NCI-H460 (cell line): ENCODE measurements at places on chromosomes 7 and 10. TPM values are rescaled to one million over a fixed set of nuclear protein-coding genes. Genes with fewer than 3 reads are reported as not detected.

DNA sequence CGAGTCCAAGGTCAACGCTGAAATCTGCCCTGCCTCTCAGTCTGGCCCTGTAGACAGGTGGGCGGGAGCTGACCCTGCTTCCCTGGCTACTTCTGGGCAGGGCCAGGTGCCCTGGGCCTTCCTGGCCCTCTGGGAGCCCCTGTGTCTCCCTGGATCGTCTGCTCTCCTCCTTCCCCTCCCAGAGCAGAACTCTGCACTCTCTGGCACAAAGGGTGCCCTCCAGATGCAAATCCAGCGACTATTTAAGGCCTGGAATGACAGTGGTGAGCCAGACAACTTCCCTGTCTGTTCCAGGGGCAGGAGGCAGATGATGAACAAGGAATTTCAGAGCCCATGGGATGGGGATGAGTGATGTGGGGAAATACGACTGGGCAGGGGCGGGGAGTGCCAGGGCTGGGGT lies 63.4 kb downstream of the C10orf105 start:
- no peak for DNase-seq

DNA sequence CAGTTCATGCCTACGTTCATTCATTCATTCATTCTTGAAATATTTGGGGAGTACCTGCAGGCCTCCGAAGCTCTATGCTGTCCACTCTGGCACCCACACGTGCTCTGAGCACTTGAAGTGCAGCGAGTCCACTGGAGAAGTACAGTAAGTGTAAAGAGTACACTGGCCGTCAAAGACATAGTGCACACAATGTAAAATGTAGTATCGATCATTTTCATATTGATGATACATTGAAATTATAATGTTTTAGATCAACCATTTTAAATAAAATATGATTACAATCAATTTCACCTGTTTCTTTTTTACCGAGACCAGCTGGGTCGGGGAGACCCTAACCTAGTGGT lies 37.0 kb upstream of the PURB start:
- no peak for DNase-seq

DNA sequence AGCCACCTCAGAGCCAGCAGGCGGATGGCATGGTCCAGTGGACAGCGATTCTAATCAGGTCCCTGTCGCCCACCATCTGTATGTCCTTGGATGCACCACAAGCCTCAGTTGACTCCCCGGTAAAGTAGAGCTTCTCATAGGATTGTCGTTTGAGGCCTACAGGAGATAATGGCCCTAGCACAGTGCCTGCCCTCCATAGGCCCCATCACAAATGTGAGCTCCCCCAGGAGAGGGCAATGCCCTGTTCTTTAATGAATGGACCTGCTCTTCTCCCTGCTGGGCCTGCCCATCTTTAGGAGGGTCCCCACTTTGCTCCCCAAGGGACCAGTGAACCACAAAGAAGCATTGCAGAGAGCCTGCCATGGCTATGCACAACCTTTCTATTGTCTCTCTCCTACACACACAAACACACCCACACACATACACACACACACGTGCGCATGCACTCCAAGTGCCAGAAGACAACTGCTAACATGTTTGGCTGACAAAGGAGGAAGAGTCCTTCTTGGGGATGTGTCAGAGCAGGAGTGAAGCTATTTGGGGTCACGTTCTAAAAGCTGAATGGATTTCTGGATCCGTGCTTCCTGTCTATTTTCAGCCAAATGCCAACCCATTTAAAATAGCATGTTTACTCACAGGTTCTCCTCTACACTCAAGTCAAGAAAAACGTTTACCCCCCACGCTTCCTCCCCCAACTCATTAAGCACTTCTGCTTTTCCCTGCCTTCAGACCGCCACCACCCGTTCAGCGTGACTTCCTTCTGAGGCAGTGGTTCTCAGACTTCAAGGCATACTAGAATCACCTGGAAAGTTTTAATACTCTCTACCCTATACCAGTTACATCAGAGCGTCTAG lies 196.1 kb downstream of the GRID1 start:
- no peak for DNase-seq

- no peak for DNase-seq
These were observed 113.9 kb downstream of the MGMT start for GRCh38 chr10:129580901-129581300.

DNA sequence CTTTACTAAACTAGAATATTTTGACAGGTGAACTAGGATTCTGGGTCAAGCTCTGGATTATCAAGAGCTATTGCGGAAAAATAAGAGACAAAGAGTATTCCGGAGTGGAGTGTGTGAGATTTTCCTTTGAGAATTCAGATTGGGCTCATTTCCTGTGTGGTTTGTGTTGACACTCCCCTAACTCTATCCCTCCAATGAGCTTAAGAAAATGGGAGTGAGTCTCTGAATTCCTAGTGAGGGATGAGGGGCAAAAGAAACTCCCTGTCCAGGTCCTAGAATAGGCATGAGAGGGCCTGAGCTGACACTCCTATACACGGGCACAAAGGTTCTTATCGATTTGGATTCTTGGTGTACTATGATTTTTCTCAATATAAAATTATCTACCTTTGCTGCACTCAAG lies 10.2 kb downstream of the KLF14 start:
- no peak for DNase-seq

DNA sequence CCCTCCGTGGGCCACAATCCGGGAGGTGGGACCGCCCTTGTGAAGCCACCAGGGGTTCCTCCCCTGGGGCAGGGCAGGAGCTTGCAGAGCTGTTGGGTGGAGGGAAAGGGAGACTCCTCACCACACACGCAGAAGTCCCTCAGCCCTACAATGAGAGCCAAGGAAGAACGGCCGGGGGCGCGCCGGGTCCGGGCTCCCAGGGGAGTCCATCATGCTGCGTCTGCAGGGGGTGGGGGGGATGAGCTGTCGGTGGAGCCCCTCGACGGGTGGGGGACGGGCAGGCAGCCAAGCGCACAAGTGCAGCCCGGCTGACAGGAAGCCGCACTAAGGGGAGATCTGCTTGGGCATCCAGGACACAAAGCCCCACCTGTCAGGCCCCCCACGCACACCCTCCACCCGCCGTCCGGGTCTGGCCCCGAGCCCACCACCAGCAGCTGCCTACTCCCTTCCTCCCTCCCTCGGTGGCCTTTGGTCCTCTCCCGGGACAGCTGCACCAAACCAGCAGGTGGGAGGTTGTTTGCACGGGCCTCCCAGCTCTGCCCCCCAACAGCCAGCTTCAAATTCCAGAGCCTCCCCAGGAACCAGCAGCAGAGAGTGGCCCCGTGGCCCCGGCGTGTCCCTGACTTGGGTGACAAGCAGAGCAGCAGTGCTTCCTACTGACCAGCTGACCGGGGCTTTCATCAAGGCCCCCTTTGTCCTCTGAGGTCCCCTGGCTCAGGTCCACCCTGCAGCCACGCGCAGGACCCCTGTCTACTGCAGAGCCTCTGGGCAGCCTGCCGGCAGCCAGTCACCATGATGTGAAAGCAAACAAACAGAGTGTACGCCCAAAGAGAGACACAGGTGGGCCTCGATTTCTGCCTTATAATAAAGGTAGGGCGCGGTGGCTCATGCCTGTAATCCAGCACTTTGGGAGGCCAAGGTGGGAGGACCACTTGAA lies 50.3 kb downstream of the HIP1 start:
- no peak for DNase-seq

- no peak for DNase-seq
These were observed 23.7 kb upstream of the RASSF4 start for GRCh38 chr10:44935966-44936295.

- DNase-seq, result no peak
These were observed 193.4 kb upstream of the CXCL12 start for GRCh38 chr10:44578271-44578670.

DNA sequence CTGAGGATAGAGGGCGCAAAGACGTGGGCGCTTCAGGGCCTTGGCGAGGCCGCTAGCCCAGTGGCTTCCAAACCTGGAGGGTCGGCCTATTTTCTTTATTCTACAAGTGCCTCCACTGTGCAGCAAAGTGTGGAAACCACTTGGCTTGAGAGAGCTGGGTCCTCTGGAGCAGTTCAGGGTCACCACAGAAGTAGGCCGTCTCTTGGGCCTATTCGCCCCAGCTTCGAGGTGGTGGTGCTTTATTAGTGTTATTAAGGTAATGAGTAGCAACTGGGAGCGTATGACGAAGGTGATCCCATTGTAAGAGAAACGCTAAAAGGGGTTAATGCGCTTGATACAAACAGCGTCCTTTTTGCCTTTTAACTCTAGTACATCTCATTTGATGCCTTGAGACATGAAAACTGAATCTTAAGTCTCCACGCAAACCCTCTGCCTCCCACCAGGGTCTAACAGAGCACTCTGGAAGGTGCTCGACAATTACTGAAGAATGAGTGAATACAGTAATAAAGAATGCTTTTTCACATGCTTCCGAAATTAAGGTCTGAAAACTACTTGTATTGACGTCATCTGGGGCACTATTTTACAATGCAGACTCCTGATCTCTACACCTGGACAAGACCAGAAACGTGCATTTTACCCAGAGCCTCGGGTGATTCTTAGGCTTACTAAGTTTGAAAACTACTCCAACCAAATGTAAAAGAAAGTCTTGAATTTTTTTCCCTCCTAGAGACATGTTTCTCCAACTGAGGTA lies 647 bp upstream of the GSAP start:
- no peak for DNase-seq

- peak; percentile 45 for DNase-seq
These were observed 134.4 kb downstream of the ITGA8 start for GRCh38 chr10:15585303-15585715.

DNA sequence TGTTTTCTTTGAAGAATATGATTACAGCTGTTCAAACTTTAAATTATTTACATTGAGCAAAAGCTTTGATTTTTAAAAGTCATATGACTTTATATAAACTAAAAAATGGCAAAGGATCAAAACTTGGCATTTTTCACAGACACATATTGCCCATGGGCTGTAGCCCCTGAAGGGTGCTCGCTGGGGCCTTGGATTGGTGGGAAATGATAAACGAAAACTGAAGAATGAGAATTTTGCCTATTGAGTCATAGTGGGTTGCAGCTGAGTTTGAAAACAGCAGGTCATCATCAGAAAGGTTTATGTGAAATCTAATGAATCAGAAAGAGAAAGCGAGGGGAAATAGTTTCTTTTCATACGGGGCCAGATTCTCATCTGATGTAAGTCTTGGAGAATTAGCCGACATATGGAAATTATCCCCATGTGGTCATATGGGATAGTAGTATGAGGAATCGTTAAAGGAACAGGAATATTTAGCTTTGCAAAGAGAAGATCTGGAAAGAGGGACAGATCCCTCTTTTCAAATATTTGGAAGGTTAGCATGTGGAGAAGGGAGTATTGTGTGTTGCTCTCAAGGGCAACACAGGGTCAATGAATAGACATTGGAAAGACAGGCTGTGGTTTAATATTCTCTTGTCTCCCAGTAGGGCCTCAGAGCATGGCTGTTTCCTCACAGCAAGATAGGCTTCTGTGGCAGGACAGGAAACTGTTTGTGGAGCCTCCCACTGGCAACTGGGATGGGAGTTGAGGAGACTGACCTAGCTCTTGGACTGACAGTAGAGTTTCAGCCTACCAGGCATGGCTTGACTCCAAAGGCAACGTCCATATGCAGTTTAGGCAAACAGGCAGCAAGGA lies 119.0 kb downstream of the FZD1 start:
- no peak for DNase-seq

DNA sequence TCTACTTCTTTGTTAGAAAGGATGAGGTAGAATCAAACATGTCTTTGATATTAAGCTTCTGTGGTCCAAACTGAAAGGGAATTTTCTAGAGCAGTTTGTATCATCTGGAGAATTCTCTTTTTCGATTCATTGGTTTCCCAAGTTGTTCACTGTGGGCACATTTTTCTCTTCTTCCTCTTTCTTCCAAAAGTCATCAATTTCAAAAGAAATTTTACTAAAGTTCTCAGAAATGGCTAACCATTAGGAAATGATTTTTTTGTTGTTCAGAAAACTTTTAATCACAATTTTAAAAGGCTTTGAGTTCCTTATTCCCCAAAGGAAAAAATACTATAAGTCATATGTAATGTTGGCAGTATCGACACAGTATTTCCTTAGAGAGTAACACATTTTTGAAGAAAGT lies 28.3 kb upstream of the CCDC6 start:
- no peak for DNase-seq

DNA sequence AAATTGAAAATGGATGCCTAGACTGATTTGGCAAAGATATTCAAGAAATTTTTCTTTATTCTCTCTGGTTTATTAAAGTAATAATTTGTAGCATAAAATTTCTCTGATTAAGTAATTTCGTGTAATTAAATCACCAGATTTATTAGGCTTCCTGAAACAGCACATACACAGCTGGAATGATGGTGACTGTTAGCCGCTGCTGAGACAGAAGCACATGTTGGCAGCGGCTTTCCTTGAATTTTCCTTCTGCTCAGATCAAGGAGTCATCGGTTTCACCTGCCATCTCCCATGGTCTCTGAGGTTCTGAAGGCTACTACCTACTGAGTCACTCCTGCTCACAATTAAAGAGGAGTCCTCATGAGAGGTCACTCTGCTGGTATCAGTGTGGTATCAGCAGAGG lies 101.5 kb downstream of the GFRA1 start:
- DNase-seq, result no peak

DNA sequence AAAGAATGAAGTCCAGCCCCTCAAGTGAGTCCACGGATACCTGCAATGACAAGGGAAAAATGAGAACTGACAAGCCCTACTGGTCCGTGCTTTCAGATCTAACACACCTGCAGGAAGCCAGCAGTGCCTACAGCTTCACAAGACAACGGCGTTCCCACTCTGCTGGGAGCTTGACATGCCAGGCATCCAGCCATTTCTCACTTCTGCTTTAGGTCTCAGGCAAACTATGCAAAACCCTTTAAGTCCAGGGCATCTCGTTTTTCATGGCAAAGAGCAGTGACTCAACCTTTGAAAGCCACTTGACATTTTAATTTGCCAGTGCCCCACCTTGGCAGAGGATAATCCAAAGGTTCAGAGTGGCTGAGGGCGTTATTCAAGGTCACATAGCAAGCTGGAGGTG lies 49.1 kb upstream of the GPAM start:
- no peak for DNase-seq

- no peak for DNase-seq
These were observed 366.9 kb downstream of the DNAJB6 start for GRCh38 chr7:157703534-157704195.

The PNLIP gene
- total RNA-seq, result not detected in 2 replicates

The HTR5A gene
- total RNA-seq, result not detected in 2 replicates

The WEE2 gene
- total RNA-seq, result 0.27 TPM in 1 of 2 replicates, not detected in the other

The RARRES2 gene
- total RNA-seq, result not detected in 2 replicates

The ZNF716 gene
- total RNA-seq, result not detected in 2 replicates
